Mammary epithelial cell (primary cell): ENCODE measurements at places on chromosomes 11 and 22. TPM values are rescaled to one million over a fixed set of nuclear protein-coding genes. Genes with fewer than 3 reads are reported as not detected.

The PIWIL4 gene
- total RNA-seq = 0.33 TPM

The IFITM10 gene
- 32.3 TPM for total RNA-seq

The FAM227A gene
- 5.7 TPM for total RNA-seq

The NADSYN1 gene
- total RNA-seq = 103 TPM

The DBX1 gene
- not detected for total RNA-seq

The TMEM126B gene
- total RNA-seq = 35.8 and 46.1 TPM in 2 replicates

The FEN1 gene
- 11.7 TPM for total RNA-seq

The LRRC74B gene
- total RNA-seq = not detected

The MAP6 gene
- 8.8 TPM for total RNA-seq
